ENCODE measurements at places on chromosomes 5 and 9.

- no peak for DNase-seq
Measured at GRCh38 chr5:98977723-98978122, 48.9 kb upstream of the CHD1 start.

GRCh38 chr5:60945813-60946187 is 795 bp downstream of the NDUFAF2 start:
- no peak for DNase-seq

DNA sequence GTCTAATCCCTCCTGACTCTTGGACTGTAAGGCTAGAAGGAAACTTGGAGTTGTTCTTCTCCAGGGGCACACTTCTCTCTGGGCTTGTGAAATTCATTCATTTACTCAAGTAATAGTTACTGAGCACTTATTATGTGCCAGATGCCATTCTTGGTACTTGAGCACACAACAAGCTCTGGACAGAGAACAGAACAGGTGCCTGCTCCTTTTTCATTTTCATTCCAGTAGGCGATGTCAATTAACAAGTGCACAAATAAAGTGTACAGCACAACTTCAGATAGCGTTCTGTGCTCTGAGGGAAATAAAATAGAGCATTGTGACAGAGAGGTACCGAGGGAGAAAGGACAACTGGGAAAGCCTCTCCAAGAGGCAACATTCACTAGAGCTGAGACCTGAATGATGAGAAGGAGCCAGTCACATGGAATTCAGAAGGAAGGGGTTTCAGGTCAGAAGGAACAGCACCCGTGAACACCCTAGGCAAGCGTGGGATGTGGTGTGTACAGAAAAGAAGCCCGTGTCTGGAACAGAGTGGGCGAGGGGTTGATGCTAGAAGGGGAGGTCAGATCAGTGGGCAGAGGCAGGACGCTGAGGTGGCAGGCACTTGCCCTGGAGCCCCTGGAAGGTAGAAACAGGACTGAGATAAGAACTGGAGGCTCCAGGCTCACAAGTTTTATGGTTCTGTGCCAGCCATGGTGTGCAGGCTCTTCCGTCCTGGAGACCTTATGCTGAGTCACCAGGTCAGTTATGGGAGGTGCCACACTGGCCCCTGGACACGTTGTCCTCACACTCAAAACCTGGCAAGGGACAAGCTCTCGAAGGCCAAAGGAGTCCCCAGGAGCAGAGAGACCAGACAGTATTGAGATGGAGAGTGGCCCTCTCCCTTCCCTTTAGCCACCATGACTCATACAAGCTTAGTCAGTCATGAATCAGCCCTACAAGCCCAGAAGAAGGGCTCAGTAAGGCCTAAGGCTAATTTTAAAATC is 7.2 kb upstream of the ABLIM3 start:
- no peak for DNase-seq

DNA sequence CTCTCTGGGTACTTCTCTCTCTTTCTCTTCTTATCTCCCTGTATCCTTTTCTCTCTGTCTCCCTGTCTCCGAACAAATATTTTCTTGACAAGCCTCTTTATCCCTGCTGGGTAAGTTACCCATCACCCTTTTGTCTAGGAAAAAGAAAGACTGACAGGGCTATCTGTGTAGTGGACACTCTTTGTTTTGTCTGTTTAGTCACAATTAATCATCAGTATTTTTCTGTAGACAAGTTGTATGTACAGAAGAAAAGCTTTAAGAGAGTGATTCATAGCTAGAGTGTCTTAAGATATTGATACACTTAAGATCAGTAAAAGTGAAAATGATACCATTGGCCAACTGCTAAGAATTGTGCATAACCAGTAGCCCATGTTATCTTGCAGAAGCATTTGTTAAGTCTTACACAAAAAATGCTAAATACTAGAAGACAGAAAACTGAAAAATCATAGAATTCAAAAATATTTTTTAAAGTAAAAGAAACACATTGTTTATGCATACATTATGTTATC is 1043.8 kb upstream of the EDIL3 start:
- DNase-seq: no peak

DNA sequence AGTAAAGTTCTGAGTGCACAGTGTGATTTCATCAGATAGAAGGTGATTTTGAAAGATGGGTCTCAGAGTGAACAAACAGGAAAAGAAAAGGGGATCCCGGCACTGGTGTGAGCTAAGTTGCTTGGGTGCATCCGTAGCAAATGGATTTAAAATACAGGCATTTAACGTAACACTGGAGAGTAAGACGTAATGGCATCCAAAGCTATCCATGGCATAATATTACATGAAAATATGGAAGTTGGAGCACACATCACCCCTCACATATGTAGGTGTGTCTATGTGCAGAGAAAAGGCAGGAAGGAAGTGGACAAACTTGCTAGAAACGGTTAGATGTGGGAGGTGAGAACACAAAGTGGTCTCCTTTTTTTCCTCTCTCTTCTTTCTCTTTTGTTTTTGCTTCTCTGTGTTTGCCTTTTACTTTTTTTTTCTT is 38.2 kb upstream of the SEMA4D start:
- no peak for DNase-seq

- DNase-seq: no peak
Measured at GRCh38 chr9:18721267-18721994, 247.5 kb downstream of the ADAMTSL1 start.

GRCh38 chr9:108181441-108181840 is 674.3 kb downstream of the ACTL7B start:
- no peak for DNase-seq

DNA sequence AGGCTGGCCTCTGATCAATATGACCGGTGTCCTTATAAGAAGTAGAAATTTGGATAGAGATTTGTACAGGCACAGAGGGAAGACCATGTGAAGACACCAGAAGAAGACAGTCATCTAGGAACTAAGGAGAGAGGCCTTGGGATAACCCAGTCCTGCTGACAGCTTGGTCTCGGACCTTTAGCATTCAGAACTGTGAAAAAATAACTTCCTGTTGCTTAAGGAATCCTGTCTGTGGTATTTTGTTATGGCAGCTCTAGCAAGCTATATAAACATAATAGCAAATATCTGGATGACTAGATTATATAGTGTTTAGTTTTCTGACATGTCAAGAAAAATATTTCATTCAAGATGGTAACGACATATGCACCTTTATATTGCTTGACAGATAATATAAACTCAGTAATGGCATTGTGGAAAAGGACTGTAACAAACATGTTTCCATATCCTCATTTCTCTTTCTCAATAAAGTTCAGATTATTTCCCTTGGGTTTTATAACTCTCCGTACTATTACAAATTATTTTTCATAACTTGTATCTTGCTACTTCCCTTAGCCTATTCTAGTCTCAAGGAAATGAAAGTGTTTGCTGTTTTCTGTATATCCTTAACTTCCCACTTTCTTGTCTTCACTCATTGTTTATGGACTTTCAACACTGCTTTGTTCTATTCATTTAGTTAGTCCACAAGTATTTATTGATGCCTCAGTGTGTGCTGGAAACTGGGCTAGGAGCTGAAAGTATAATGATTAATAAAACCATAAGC is 62.4 kb downstream of the KIAA1958 start:
- DNase-seq: no peak

All from activated CD4-positive, alpha-beta memory T cell treated with anti-CD3 and anti-CD28 coated beads for 36 hours (primary cell).